ENCODE measurements at places on chromosomes 6 and 20.

GRCh38 chr20:18754030-18754652 lies 59.4 kb upstream of the SCP2D1 start:
- no peak for DNase-seq

- DNase-seq, result no peak
Observed at GRCh38 chr20:46954490-46955038, 59.9 kb downstream of the EYA2 start.

DNA sequence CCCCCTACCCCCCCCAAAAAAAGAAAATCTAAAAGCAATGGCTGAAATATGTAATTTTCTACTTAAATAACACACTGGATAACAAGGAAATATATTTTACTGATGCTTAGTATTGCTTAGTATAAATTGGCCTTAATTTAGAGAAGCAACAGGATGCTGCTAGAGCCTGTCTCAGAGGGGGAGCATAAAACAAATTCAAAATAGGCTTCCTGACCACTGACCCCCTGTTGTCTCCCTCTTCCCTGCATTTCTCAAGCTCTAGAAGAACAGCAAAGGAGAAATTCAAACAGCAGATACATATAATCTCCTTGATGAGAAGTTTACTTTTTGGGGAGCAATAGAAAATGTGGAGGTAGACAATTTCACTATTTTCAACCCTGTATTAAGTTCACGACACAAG lies 631.1 kb upstream of the GJE1 start:
- DNase-seq, result no peak

- DNase-seq, result no peak
Observed at GRCh38 chr20:2750491-2751251, 49.8 kb downstream of the CPXM1 start.

- no peak for DNase-seq
Observed at GRCh38 chr6:75308250-75308988, 23.8 kb upstream of the TMEM30A start.

All from right lung (tissue), 10 donors.